GM12891 (cell line): ENCODE measurements at places on chromosomes 7 and 10.

DNA sequence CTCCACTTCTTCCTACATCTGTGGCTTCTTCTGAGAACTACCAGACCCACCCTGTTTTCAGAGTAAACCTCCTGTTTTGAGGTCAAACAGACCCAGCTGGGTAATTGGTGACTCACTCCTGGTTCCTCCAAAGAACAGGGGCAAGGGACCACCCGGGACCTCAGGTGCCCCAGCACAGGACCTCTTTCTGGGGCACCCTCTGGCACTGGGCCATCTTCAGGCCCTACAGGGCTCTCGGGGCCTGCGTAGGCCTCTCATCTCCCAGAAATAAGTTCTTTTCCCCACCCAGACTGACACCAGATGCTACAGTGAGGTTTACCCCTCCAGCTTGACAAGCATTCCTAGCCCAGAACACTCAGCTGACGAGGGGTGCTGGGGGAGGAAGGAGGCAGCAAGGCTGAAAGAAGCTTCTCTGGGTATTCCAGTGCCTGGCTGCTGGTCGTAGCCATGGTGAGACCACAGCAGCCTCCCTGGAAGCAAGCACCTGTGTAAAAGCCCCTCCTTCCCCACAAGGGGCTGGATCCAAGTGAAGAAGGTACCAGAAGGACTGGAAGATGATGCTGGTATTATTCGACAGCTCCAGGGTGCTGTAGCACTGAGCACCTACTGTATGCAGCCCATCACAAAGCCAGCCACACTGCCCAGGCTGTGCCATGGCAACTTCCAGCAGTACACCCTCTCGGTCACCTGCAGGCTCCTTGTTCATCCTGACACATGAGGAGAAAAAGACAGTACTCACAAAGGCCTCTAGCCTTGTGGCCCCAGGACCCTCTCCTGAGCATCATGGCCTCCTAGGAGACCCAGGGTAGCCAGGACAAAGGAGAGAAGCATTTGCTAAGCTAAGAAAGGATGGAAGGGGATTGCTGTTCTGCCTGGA lies 47.4 kb downstream of the ALOX5 start:
- no peak for DNase-seq

- DNase-seq, result no peak
Measured at GRCh38 chr7:120827371-120828118, 30.4 kb downstream of the TSPAN12 start.

DNA sequence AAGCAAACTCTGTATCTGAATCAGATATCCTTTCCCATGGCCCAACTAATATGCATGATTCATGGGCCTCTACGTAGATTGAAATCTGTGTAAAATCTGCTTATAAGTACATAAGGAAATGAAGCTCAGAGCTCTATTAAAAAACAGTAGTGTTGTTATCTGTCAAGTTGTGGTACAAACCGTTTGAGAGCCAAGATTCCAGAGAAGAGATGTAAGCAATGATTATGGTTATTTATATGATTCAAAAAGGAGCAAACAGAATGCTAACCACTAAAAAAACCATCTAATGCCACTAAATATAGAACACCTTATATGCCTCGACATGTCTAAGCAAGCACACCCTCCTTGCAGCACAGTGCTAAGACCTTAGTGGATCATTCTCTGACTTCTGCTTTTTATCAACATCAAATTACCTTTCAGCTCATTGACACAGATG lies 26.6 kb downstream of the RPP38 start:
- DNase-seq, result no peak

DNA sequence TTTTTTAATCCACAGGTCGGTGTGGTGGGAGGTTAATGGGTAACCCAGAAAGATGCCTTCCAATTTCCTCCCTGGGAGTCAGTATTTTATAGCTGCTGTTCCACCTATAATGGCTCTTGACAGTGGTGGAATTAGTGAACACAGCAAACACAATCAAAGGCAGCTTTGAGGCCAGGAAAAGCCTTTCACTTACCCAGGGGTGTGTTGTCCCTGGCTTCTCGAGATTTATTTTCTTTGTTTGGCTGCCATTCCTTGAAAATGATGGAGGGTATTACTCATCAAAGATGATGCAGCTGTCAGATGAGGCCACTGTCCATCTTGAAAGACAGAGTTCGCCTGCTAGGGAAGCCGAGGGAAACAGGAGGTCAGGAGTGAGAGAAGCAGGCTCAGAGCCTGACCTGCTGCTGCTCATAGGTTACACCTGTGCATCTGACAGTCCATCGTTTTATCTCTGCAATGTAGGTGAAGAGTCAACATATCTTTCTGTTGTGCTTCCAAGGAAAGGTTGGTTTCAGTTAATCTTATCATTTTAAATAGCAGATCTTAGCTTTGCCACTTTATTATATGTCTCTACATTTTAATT lies 221.6 kb downstream of the XPNPEP1 start:
- no peak for DNase-seq

DNA sequence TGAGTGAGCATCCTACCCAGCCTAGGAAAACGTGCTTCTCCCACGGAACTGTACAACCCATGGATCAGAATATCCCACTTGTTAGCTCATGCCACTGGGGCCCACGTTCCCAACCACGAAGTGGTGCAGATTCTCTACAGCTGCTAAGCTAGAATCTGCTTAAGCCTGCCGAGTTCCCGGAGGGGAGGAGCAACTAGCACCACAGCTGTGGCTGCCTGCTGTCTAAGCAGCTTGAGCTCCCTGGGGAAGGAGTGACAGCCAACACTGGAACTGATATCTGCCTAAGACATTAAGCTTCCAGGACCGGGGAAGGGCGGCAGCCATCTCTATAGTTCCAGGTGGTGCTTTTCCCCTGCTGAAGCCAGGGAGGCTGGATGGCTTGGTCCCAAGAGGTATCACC lies 334.7 kb upstream of the CHRM2 start:
- no peak for DNase-seq

- DNase-seq, result no peak
Measured at GRCh38 chr10:14712991-14713424, 61.7 kb downstream of the FAM107B start.

DNA sequence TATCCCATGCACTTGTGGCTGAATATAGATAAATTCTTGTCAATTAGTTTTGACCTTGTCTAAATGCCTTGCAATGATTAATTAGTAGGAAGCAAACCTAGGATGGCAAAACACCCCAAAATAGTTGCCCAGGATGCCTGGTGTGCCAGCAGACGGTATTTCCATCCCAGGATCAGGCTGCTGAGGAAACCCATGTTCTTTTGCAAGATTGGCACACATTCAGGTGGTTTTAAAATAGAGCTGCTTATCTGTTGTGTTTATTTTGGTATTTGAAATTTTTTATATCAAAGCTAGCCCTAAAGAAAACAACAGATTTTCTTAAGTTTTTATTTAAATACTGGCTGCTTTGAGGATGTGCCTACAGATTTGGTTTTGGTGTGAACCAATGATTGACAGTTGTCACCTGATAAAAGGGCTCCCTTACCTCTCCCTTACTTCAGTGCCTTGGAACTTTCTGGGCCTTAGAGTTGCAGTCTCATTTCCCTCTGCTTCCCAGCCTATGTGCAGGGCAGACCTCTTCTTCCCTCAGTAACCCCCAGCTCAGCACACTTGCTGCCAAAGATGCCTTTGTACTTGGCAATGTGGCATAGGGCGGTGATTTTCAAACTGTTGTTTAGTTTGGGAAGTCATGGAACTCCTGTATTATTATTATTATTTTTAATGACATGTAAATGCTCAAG lies 54.0 kb downstream of the CCNY start:
- DNase-seq, result no peak
